ENCODE measurements at places on chromosomes 7 and 10. TPM values are rescaled to one million over a fixed set of nuclear protein-coding genes. Genes with fewer than 3 reads are reported as not detected.
A peak's percentile ranks its signal among the peaks of the same experiment; 100 is the strongest.

DNA sequence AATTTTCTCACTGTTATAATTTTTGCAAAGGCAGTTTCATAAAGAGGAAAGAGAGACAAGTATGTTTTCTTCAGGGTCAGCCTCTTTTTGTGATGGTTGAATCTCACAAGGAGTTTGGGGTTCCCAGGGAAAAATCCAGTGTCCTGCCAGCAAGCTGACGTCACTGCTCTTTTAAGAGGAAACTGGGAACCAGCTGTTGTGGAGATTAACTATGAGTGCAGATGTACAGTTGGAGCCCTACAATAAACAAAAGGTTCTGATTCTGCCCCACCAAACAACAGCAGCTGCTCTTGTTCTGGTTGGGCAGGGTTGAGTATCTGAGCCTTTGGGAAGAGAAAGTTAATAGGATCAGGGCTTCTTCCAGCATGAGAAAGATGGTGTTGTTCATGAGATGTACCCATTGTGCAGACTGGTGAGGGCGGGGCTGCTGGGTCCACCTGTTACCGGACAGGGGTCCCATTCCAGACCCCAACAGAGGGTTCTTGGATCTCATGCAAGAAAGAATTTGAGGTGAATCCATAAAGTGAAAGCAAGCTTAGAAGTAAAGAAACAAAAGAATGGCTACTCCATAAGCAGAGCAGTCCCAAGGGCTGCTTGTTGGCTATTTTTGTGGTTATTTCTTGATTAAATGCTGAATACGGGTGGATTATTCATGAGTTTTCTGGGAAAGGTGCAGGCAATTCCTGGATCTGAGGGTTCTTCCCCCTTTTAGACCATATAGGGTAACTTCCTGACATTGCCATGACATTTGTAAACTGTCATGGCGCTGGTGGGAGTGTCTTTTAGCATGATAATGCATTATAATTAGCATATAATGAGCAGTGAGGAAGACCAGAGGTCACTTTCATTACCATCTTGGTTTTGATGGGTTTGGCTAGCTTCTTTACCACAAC is 12.5 kb downstream of the PRF1 start:
- H3K36me3 ChIP-seq = no peaks in the 10 kb centered on the region
- no peak for DNase-seq
- H3K27me3 ChIP-seq = no peaks in the 10 kb centered on the region
- no peak overlapping the region for H3K4me3 ChIP-seq

CFAP70 gene
- total RNA-seq = 3.4 TPM

- H3K27ac ChIP-seq = no peak overlapping the region
- no peaks in the 10 kb centered on the region for H3K27me3 ChIP-seq
- no peaks in the 10 kb centered on the region for H3K36me3 ChIP-seq
- no peak overlapping the region for H3K4me3 ChIP-seq
- no peak for DNase-seq
Measured at GRCh38 chr7:130926001-130926691, 192.1 kb upstream of the KLF14 start.

FAM237B gene
- total RNA-seq = not detected

DNA sequence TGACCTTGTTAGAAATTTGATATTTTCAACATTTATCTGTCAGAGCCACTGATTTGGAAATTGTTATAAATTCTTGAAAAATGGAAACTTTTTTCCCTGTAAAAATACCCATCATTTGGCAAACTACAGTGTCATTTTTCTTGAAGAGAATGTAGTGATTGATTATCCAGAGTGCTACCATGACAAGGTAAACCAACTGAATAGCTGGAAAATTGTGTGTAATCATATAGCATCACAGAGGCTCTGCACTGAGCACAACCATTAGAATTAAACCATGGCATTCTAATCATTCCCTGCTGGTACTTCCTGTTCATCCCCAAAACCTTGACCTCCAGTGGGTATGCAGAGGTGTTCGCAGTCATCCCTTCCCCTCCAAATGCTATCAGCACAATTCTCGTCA is 240.3 kb upstream of the LRGUK start:
- H3K4me1 ChIP-seq = no peaks in the 10 kb centered on the region
- no peak overlapping the region for H3K27ac ChIP-seq
- H3K27me3 ChIP-seq = no peaks in the 10 kb centered on the region
- no peaks in the 10 kb centered on the region for H3K36me3 ChIP-seq

- no peaks in the 10 kb centered on the region for H3K4me1 ChIP-seq
- H3K27me3 ChIP-seq = no peaks in the 10 kb centered on the region
- H3K27ac ChIP-seq = no peak overlapping the region
Measured at GRCh38 chr10:74418285-74418872, 267.4 kb downstream of the ADK start.

GRCh38 chr7:43535031-43535451 is 47.9 kb upstream of the STK17A start:
- H3K4me3 ChIP-seq = no peak overlapping the region
- no peaks in the 10 kb centered on the region for H3K4me1 ChIP-seq
- DNase-seq = no peak
- no peaks in the 10 kb centered on the region for H3K36me3 ChIP-seq

- no peak overlapping the region for H3K27ac ChIP-seq
- no peak overlapping the region for H3K4me3 ChIP-seq
- peaks cover 8% of the 10 kb centered on the region for H3K36me3 ChIP-seq
- H3K4me1 ChIP-seq = no peaks in the 10 kb centered on the region
- no peak for DNase-seq
Measured at GRCh38 chr7:149569726-149570422, 72.3 kb upstream of the ZNF746 start.

STAG3 gene
- 0.95 TPM for total RNA-seq

GRCh38 chr10:22158426-22158825 is 59.4 kb downstream of the EBLN1 start:
- no peaks in the 10 kb centered on the region for H3K27me3 ChIP-seq
- DNase-seq = no peak
- H3K4me1 ChIP-seq = no peaks in the 10 kb centered on the region
- no peak overlapping the region for H3K4me3 ChIP-seq

DNA sequence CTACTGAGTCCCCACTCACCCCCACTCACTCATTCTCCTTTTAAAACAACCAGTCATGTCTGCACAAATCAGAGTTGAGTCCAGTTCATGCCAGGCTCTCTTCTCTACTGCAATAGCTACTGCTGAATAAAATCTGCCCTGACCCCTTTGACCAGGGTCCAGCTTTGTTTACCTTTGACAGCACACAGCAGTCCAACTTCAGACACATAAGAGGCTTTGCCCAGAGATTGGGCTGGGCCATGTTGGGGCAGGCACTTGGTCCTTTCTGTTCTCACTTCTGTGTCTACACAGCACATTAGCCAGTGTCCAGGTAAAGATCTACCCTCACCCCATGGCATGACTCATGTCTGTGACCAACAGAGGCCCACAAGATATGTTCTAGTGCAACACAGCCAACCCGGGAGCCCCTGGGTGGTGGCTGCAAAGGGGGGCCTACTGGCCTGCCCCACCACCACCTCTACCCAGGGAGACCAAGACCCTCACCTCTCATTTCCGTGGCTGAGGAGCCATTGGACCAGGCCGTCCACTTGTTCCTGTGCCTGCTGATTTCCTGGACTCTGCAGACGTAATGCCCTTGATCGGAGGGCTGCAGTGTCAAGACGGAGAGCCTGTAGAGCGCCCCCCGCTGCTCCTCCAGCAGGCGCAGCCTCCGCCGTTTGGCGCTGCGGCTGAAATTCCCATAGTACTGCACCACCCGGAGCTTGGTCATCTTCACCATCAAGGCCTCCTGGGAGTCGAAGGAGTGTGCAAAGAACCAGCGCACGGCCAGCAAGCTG is 8.0 kb downstream of the VSTM4 start:
- H3K27ac ChIP-seq = peak overlapping the region; percentile 69
- DNase-seq = no peak
- H3K4me3 ChIP-seq = no peak overlapping the region
- no peaks in the 10 kb centered on the region for H3K27me3 ChIP-seq

- H3K4me3 ChIP-seq = no peak overlapping the region
- H3K36me3 ChIP-seq = no peaks in the 10 kb centered on the region
- no peak for DNase-seq
- no peaks in the 10 kb centered on the region for H3K27me3 ChIP-seq
Measured at GRCh38 chr10:12839941-12840611, 161.4 kb downstream of the CCDC3 start.

GIMAP2 gene
- 5.9 TPM for total RNA-seq

GRCh38 chr7:69630292-69630691 is 32.0 kb downstream of the AUTS2 start:
- H3K27me3 ChIP-seq = no peaks in the 10 kb centered on the region
- H3K4me1 ChIP-seq = no peaks in the 10 kb centered on the region
- no peaks in the 10 kb centered on the region for H3K36me3 ChIP-seq
- DNase-seq = no peak

GRCh38 chr10:271201-271600 is 135.9 kb downstream of the ZMYND11 start:
- no peaks in the 10 kb centered on the region for H3K4me1 ChIP-seq
- H3K27ac ChIP-seq = no peak overlapping the region
- peaks cover 15% of the 10 kb centered on the region for H3K36me3 ChIP-seq
- H3K4me3 ChIP-seq = no peak overlapping the region

GRCh38 chr10:7302392-7302906 is 108.4 kb downstream of the SFMBT2 start:
- no peak overlapping the region for H3K27ac ChIP-seq
- no peaks in the 10 kb centered on the region for H3K36me3 ChIP-seq
- no peaks in the 10 kb centered on the region for H3K4me1 ChIP-seq

DNA sequence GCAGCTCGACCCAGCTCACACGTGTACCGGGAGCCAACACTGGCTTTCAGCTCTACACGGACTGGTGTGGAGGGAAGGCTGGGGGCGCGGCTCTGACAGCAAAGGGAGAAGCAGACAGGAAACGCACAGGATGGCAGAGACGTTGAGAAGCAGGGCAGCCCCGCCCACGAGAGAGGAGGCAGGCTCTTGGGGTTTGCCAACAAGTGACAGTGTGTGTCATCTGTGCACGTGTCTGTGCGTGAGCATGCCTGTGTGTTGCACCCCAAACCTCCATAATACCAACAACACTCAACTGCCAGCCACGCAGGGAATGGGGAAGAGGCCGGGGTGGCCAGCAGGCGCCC is 64.4 kb upstream of the PDGFA start:
- H3K36me3 ChIP-seq = no peaks in the 10 kb centered on the region
- no peaks in the 10 kb centered on the region for H3K27me3 ChIP-seq
- H3K4me3 ChIP-seq = no peak overlapping the region
- no peak for DNase-seq

- H3K4me1 ChIP-seq = no peaks in the 10 kb centered on the region
- H3K27ac ChIP-seq = no peak overlapping the region
- peaks cover 18% of the 10 kb centered on the region for H3K36me3 ChIP-seq
- H3K4me3 ChIP-seq = no peak overlapping the region
- H3K27me3 ChIP-seq = no peaks in the 10 kb centered on the region
Measured at GRCh38 chr7:2431260-2431867, 28.0 kb downstream of the CHST12 start.

MLXIPL gene
- 36.4 TPM for total RNA-seq

DNA sequence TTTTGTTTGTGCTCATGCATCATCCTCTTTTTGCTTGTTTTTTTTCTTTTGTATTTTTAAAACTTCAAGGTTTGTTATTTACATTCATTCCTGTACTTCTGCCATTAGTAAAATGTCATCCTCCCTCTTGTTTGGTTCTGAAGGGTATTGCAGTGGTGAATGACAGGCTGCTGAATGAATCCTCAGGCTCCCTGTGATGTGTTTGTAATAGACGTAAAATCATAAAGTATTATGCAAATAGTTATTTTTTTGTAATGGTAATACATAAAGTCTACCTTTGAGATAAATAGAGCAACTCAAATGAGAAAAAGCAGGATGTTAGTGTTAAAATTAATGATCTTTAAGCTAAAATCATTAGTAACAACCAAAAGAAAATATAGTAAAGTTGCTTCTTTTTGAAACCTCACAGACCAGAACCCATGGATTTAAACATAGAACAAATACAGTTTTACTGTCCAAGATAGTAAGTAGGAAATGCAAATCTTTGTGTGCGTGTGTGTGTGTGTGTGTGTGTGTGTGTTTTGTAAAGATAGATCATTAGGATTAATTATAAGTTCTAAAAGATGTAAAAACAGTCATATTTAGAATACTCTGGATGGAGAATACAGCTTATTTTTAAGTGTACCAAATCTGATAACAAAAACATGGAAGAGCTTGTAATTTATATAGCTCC is 4.5 kb downstream of the GLCCI1 start:
- no peak overlapping the region for H3K27ac ChIP-seq
- no peak for DNase-seq
- no peaks in the 10 kb centered on the region for H3K27me3 ChIP-seq
- no peaks in the 10 kb centered on the region for H3K36me3 ChIP-seq
- H3K4me3 ChIP-seq = no peak overlapping the region
- peaks cover 25% of the 10 kb centered on the region for H3K4me1 ChIP-seq

EBLN1 gene
- not detected for total RNA-seq

- H3K36me3 ChIP-seq = no peaks in the 10 kb centered on the region
- H3K27me3 ChIP-seq = no peaks in the 10 kb centered on the region
- peak overlapping the region; percentile 31 for H3K27ac ChIP-seq
Measured at GRCh38 chr7:36227223-36227622, 74.2 kb downstream of the EEPD1 start.

ZNF239 gene
- total RNA-seq = 2.8 TPM

- H3K27ac ChIP-seq = no peak overlapping the region
- DNase-seq = no peak
- no peaks in the 10 kb centered on the region for H3K36me3 ChIP-seq
- no peaks in the 10 kb centered on the region for H3K27me3 ChIP-seq
- peaks cover 8% of the 10 kb centered on the region for H3K4me1 ChIP-seq
- H3K4me3 ChIP-seq = no peak overlapping the region
Measured at GRCh38 chr10:96306516-96306915, 2.3 kb downstream of the DNTT start.

IFIT1B gene
- total RNA-seq = not detected
